ENCODE measurements at places on chromosomes 12 and 14.

DNA sequence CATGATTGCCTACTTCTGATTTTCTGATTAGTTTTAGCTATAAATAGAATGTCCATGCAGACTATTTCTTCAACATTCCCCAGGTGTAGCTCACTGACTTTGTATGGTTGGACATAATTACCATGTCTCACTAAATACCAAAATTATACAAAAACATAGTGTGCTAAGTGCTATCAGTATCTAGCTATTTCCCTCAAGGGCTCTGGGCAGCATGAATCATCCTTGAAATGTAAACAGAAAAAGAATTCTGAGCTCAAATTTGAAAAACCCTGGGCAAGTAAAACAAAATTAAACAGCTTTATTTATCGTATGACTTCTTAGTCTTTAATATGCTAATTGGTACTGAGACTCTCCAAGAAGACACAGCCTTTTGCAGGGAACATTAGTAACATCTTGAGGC lies 82.9 kb downstream of the SPATA7 start:
- no peak for DNase-seq

GRCh38 chr12:11768233-11768965 lies 118.9 kb downstream of the ETV6 start:
- DNase-seq, result no peak

- DNase-seq, result no peak
Observed at GRCh38 chr12:89840162-89840922, 131.7 kb upstream of the ATP2B1 start.

- no peak for DNase-seq
Observed at GRCh38 chr14:101361044-101361443, 200.3 kb upstream of the DIO3 start.

- no peak for DNase-seq
Observed at GRCh38 chr14:54622192-54622958, 55.4 kb downstream of the SAMD4A start.

DNA sequence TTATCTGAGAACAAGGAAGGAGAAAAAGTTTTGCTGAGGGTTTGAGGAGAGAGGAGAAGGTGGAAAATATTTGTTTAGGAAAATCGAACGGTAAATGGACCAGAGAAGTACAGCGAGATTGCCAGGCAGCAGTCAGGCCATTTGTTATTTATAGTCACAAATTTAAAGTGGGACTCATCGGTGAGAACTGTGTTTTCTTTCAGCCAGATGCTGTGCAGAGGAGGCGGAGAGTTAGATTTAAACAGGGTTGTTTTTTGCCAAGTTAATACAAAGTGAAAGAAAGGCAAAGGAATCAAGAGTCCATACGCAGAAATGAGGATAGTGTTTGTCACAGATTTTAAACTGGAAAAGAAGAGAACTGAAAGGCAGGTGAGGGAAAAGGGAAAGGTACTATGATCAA lies 200.6 kb upstream of the CNOT2 start:
- no peak for DNase-seq

- DNase-seq, result no peak
Observed at GRCh38 chr14:63533474-63533873, 9.7 kb downstream of the PPP2R5E start.

DNA sequence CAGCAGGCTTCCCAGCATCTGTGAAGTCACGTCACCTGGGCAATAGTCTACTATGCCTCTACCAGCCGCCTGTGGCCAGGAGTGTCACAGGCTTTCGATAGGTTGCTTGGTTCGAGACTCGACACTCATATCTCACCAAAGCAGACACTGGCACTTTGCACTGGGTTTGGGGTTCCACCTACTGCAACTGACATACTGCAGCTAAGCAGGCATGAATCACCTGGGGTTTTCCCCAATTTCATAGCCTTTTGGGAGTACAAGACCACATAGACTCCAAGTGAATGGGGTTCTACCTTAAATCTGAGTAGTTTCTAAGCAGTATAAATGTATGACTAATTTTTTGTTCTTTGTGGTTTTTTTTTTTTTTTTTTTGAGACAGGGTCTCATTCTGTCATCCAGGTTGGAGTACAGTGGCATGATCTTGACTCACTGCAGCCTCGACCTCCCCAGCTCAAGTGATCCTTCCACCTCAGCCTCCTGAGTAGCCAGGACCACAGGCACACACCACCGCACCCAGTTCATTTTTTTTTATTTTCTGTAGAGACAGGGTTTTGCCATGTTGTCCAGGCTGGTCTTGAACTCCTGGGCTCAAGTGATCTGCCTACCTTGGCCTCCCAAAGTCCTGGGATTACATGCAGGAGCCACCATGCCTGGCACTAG lies 32.1 kb downstream of the DMAC2L start:
- peak; percentile 36 for DNase-seq

GRCh38 chr12:120853188-120853587 lies 51.0 kb downstream of the SPPL3 start:
- no peak for DNase-seq

DNA sequence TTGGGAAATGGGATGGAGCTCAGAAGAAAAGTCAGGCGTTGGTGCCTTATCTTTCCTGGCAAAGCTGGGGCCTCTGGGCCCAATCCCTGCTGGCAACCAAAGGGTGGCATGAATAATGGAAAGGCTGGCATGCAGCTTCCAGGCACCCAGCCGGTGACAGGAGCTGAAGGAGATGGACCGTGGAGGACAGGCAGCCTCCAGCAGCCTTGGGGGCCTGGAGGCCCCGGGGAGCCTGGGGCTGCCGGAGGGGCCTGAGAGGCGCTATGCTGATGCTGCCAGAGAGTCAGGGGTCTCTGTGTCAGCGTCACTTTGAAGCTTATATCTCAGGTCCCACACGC lies 38.2 kb upstream of the EML1 start:
- no peak for DNase-seq

DNA sequence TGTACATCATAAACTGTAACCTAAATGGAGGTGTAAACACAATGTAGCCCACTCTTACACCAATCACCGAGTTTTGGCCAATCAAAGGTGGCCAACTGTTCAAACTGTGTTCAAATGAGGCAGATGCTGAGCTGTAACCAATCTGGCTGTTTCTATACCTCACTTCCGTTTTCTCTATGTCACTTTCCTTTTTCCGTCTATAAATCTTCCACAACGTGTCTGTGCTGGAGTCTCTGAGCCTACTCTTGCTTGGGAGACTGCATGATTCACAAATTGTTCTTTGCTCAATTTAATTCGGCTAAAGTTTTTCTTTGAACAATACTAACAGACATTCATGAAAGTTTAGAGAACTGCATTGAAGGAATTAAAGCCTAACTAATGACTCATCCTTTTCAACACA lies 547.1 kb upstream of the USP15 start:
- no peak for DNase-seq

- DNase-seq, result no peak
Observed at GRCh38 chr12:29944269-29945000, 160.7 kb upstream of the TMTC1 start.

DNA sequence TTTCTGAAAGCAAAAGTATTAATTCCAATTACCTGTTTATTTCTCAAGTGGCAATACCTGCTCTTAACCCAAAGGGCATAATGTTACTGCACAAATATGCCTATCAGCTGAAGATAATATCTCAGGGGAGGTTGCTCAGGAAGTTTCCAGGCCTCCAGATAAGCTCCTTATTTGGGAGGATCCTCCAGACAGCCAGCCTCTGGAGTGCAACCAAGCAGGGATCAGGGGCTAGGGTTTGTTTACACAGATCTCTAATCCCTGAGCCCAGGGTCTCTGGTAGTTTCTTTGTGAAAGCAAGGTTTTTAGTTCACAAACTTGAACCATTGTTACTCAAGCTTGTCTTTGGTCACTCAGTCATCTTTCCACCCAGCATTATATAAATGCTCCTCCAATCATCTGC lies 124.4 kb downstream of the SLC38A4 start:
- DNase-seq, result no peak

DNA sequence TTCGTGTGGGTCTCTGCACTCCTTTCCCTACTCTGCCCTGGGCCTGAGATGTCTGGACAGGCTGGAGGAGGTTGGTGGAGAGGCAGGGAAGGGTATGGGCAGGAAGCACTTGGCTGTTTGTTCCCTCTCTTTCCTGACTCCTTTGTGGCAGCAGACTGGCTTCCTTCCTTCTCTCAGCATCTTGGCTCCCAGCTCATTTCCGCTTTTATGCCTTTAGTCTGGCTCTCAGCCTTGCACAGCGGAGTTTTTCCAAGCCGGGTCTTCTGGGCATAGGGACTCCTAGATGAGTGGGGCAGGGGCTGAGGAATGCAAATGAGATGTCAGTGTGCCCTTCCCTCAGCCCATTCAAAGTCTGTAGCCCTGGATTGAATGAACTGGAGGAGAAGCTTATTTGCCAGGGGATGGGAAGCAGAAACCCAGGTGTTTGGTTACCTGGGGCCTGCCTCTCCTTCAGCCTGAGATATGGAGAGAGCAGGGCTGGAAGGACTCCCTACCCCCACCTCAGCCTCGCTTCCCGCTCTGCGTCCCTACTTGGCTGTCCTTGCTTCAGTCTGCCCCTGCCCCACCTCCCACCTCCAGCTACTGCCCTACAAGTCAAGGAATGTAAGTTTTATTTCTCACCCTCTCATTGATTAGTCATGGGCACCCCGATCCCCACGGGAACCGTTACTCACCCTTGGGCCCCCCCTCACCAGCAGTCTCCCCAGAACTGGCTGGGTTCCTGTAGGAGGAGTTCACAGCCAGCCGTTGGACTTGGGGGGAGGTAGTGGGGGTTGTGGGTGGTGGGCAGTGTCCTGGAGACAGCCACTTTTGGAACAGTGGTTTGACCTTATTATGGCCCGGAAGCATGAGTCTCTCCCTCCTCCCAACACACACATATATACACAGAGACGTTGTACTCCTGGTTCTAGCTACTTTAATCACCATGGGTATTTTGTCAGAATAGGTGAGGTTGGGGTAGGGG lies 9.3 kb upstream of the ITGA5 start:
- no peak for DNase-seq

- no peak for DNase-seq
Observed at GRCh38 chr12:10169104-10169503, 2.8 kb downstream of the OLR1 start.

GRCh38 chr14:39614297-39614923 lies 182.2 kb upstream of the FBXO33 start:
- DNase-seq, result no peak
